ENCODE measurements at places on chromosomes 6 and 20.

GRCh38 chr6:33061987-33062386 lies 11.5 kb downstream of the HLA-DPA1 start:
- DNase-seq: no peak

DNA sequence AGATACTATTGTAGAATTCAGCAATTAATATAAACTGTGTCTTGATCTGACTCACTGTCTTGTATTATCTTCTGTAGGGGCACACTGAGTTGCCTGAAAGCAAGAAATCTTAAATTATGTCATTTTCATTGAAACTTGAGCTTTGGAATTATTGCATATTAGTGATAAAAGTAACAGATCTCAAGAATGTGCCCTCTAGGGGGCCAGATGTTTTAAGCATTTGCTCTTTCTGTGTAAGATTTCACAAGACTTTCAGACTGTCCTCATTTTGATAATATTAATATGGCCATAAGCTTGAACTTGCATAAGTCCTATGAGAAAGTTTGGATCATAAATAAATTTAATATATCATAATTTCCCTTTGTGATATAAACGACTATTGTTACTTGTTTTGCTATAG lies 55.5 kb upstream of the MYO6 start:
- DNase-seq: no peak

DNA sequence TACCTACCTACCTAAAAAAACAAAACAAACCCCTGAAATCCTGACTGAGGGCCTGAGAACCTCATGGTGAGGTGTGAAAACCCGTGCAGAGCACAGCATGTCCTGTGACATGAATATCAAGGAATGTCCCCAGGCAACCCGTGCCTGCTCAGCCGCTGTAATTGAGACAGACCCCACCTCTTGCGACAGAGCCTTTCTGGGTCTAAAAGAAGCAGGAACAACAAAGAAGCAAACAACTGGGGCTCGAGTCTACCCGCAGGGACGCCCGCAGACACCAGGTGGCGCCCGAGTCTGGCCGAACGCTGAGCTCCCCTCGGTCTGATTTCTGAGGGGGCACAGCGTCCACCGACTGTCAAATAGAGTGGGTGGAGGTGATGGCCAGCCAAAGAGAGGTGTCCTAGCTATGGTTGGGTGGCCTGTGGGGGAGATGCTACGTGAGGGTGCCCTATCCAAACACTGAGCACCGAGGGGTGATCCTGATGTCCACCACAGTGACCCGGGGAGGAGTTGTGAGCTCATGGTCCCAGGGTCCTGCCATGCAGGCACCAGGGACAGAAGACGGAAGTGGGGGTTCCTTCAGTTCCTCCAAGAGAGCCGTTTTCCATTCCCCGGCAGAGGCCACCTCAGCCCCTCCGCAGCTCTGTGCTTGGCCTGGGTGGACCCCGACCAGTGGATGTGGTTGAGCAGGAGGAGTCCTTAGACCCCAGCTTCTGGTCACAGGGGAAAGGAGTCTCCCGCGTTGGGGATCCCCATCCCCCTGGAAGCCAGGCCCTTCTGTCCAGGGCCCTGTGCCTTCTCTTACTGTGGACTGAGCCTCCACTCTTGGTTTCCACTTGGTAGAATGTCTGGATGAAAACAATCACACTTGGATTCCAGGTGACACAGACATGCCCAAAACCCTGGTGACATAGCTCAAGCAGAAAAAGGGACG lies 268.2 kb downstream of the CDC5L start:
- DNase-seq: peak; percentile 43

DNA sequence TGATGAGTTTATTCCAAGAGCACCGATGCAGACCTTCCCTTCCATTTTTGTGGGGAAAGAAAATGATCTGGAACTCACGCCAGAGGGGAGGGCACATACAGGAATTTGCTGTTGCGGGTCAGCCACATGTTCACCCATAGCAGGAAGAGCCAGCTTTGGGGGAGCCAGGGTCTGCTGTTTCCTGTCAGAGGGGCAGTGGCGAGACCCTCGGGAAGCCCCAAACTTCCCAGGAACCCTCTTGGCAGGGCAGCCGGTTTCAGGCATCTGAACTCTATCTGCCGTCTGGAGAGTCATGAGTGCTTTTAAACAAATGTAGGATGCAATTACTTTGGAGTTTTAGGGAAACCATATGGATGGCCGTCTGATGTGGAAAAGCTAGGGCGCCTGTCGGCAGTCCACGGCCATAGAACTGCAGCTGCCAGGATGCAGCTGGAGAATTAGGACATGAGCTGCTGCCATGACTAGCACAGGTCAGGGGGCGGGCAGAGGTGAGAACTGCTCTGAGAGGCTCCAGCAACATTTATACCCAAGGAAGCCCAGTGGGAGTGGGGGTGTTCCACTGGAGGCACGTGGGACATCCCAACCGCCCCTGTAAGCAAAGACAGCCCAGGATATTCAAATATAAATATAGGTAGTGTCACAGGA lies 14.8 kb upstream of the SERPINB9 start:
- no peak for DNase-seq

DNA sequence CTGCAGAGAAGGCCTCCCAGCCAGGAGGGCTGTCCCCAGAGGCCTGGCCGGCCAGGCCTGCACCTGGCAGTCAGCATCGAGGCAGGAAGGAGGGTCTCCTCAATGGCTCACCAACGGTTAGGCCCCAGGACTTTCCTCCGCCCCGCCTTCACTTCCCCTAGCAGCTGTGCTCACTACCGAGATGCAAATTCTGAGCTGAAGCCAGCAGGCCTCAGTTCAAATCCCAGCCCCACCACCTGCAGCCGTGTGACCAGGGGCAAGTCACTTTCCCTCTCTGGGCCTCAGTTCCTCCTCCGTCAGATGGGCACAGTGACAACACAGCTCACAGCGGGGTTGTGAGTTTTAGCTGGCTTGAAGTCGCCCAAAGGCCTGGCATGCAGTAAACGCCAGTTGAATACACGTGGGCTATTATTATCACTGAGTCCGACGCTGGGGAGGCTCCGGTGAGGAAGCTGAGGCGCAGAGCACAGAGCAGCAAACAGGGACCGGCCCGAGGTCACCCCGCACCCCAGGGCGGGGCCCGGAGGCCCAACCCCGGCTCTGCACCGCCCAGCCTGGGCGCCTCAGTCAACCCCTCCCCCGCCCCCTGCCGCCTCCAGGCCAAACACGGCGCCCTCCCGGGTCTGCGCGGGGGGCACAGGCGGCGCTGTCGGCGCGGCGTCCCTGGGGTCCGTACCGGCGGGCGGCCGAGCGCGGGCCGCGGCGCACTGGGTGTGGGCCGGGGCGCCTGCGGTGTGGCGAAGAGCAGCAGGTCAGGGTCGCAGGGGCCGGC lies 671 bp downstream of the E2F1 start:
- DNase-seq: peak; percentile 44

DNA sequence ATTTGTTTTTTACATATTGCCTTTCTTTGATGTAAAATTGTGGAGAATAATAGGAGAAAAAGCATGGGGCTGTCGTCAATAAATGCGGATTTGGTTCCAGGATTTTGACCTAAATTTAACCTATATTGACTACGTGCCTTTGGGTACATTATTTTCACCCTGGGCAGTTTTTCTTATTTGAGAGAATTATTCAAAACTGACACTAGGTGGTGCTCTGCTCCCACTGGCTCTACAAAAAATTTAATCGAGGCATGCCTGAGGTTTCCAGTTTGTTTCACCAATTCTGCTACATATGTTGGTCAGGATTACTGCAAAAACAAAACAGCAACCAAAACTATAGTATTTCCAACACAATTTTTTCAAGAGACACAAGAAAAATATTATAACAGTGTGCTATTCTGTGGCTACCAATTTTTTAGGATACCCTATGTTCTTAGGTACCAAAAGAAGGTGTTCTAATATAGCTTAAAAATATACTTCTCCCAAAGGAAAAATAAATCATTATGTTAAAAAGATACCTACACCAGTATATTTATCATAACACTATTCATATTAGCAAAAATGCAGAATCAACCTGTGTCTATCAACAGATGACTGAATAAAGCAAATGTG lies 48.6 kb upstream of the FABP7 start:
- DNase-seq: peak; percentile 45

DNA sequence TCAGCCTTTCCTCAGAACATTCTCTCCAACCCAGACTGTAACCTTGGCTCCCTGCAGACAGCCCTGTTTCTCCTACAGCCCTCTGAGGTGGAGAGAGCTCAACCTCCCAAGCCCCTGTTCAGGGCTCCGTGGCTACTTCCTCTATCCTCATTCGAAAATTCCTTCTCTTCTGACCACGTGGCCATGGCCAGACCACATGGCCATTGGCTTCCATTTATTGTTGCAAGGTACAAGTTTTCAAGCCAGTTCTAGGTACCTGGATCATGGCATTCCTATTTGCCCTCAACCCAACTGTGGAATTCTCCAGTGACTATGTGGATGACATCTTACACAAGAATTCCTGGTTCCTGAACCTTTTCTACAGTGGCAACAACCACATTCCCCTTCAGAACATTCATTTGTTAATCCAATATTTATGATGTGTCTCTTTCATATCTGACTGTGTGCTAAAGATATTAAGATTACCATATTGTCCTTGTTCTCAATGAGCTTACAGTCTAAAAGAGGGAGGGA lies 161.9 kb downstream of the GMPR start:
- DNase-seq: no peak

DNA sequence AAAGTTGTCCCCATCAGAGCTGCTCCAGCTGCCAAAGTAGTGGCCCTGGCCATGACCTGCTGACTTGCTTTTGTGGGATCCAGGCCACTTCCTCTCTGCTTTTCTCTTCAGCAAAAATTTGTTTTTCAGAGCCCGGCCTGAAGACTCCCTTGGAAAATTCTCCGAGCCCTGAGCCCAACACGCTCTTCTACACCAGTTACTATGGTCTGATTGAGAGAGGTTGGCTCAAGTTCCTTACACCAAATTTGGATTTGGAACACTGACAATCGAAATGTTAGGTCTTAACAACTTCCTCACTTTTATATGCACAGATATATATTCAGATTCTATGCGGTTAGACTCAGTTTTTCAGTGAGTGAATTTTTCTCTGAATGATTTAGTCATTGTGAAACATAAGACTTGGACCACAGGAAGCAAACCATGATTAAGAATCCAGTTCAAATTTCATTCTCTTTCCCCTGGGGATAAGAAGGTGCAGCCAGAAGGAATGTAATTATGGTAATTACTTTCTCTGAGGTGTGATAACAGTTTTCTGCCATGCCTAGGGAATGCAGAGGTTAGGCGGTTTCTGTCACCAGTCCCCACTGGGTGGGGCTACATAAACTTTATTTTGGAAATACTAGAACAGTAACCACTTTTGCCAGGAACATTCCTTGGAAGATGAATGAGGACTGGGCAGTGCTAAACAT lies 365.2 kb downstream of the SYNE1 start:
- DNase-seq: no peak

DNA sequence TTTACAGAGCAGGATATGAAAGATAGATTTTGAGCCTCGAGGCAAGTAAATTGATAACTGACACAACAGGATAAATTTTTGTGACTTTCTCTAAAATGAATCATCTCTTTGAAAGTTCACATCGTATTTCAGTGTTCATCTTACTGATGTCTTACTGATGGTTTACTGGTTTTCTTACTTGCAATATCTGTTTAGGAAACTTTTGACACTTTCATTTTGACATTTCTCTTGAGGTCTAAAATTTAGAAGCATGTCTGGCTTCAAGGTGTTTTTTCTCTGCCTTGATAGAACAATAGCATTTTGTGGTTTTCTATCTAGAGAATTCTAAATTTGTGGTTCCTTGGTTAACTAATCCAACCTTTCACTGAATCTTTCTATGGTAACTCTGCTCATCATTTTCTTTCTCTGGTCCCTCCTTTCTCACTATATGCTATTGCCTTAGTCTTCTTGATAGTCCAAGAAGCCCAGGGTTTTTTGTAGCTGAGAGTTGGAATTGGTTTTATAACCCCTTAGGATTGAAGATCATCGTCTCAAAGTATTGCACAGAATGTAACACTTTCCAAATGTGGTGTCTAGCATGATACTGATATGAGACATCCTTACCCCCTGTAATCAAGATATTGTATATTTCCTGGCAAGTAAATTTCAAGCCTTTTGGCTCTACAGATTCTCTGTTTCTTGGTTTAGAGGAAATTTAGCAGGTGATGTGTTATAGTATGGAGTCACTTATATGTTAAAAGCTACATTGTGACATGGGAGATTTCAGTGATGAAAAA lies 98.7 kb downstream of the RNF144B start:
- no peak for DNase-seq

DNA sequence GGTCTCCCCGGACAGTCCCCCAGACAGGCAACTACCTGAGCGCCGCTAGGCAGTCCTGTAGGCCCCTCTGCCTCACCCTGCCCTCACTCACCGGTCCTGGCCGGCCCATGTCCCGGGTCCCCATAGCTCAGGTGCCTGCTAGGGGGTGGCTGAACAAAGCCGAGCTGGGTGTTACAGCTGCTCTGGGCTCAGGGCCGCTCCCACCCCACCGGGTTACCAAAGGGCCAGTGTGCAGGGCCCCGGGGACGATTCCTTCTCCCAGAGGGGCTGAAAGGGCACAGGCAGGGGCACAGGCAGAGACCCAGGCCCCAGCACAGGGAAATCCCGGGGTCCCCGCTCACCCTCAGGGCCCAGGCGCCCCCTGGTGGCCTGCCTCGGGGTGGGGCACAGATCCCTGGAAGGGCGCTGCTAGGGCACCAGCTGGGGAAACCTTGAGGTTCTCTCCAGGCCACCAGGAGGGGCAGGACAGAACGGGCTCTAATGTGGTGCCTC lies 118.4 kb downstream of the GRM4 start:
- DNase-seq: peak; percentile 43

GRCh38 chr20:58703765-58704371 lies 11.3 kb downstream of the NPEPL1 start:
- no peak for DNase-seq

- peak; percentile 8 for DNase-seq
Measured at GRCh38 chr6:10151144-10151915, 263.5 kb downstream of the TFAP2A start.

GRCh38 chr6:13708736-13709135 lies 2.9 kb downstream of the RANBP9 start:
- DNase-seq: no peak

DNA sequence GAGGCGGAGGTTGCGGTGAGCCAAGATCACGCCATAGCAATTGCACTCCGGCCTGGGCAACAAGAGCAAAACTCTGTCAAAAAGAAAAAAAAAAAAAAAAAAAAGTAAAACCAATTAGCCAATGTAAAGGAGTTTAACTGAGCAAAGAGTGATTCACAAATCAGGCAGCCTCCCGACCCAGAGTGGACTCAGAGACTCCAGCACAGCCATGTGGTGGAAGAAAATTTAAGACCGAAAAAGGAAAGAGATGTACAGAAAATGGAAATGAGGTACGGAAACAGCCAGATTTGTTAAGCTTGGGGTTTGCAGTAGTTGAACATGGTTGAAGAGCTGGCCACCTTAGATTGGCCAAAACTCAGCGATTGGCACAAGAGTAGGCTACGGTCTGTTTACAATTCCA lies 51.4 kb downstream of the ERMARD start:
- DNase-seq: no peak

DNA sequence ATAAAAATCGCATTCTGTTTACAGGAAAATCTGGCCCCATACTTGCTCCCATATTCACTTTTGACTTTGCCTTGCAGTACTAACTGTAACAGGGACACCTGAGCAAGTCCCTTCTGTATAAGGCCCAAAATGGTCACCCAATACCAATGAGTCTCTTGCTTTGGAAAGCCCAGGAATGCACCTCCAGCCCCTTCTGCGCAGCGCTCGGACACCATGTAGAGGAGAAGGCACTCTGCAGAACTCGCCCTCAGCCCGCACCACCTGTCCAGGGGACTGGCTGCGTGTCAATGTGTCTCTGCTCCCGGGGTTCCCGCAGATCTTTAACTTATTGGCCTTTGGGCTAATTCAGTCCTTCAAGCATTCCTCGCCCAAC lies 746 bp upstream of the PRND start:
- no peak for DNase-seq

GRCh38 chr6:19432966-19433498 lies 404.1 kb upstream of the ID4 start:
- DNase-seq: peak; percentile 53

- no peak for DNase-seq
Measured at GRCh38 chr6:46258249-46258648, 87.5 kb upstream of the ENPP5 start.
